Glutamatergic neuron (in vitro differentiated cells): ENCODE measurements at places on chromosomes 11 and 22. TPM values are rescaled to one million over a fixed set of nuclear protein-coding genes. Genes with fewer than 3 reads are reported as not detected.

The C11orf86 gene
- total RNA-seq = not detected

DNA sequence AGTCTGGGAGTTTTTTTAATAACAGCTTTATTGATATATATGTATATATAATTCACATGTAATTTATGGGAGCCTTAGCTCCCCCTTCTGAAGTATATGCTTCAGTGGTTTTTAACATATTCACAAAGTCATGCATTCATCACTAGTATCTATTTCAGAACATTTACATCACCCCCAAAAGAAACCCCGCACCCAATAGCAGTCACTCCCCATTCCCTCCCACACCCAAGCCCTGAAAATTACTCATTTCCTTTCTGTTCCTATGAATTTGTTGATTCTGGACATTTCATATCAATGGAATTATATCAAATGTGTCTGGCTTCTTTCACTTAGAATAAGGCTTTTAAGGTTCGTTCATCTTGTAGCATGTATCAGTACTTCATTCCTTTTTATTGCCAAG lies 35.6 kb upstream of the SYT7 start:
- H3K4me1 ChIP-seq = peaks cover 18% of the 10 kb centered on the region
- H3K36me3 ChIP-seq = no peaks in the 10 kb centered on the region
- H3K27ac ChIP-seq = no peak overlapping the region

The CYP2D6 gene
- total RNA-seq = 15.9 TPM

The OR5F1 gene
- not detected for total RNA-seq

- peaks cover 4% of the 10 kb centered on the region for H3K27me3 ChIP-seq
- H3K27ac ChIP-seq = no peak overlapping the region
- no peak overlapping the region for H3K4me3 ChIP-seq
- DNase-seq = no peak
- H3K36me3 ChIP-seq = no peaks in the 10 kb centered on the region
Measured at GRCh38 chr11:34238533-34238932, 119.3 kb downstream of the ABTB2 start.

DNA sequence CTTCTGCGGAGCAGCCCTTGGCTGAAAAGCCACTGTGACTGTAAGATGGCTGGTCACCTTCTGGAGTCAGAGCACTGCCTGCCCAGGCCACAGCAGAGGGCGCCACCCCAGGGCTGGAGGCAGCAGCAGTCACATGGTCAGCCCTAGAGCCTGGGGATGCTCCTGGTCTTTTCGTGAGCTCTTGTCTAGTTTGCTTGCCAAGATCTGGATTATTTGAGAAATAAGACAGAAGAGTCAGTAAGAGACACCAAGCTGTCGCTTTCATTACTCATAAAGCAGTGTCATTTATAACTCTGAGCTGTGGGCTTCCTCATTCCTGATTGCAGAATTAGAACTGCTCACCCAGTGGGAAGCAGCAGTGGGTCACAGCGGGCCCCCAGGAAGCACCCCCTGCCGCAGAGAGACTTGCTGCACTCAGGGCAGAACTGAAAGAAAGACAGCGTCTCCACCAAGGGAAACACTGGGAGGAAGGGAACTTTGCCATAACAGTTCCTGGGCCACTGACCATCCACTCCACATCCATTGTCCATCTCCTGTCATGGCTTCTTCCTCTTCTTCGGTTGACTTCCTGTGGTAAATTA lies 56.7 kb downstream of the PPP6R2 start:
- peaks cover 6% of the 10 kb centered on the region for H3K4me1 ChIP-seq
- peak; percentile 80 for DNase-seq
- H3K27me3 ChIP-seq = peaks cover 6% of the 10 kb centered on the region
- peaks cover 4% of the 10 kb centered on the region for H3K36me3 ChIP-seq

- peaks cover 2% of the 10 kb centered on the region for H3K27me3 ChIP-seq
- peaks cover 5% of the 10 kb centered on the region for H3K4me1 ChIP-seq
Measured at GRCh38 chr11:86861810-86862209, 61.5 kb downstream of the PRSS23 start.

DNA sequence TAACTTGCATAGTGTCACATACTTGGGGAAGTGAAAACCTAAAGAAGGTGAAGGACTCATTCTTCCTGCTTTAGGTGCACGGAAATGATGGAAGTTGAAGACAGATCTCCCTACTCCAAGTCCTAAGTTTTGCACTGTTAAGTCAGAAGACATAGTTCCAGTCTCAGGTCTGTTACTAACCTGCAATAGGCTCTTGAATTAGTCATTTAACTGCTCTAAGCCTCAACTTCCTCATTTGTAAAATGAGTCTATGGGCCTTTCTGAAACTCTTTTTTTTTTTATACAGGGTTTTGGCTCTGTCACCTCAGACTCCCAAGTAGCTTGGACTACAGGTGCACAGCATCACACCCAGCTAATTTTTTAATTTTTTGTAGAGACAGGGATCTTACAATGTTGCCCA lies 30.8 kb upstream of the POU2AF1 start:
- DNase-seq = no peak
- H3K4me3 ChIP-seq = no peak overlapping the region
- H3K36me3 ChIP-seq = peaks cover 5% of the 10 kb centered on the region
- H3K4me1 ChIP-seq = no peaks in the 10 kb centered on the region
- no peak overlapping the region for H3K27ac ChIP-seq
- no peaks in the 10 kb centered on the region for H3K27me3 ChIP-seq

The P2RY6 gene
- total RNA-seq = not detected

DNA sequence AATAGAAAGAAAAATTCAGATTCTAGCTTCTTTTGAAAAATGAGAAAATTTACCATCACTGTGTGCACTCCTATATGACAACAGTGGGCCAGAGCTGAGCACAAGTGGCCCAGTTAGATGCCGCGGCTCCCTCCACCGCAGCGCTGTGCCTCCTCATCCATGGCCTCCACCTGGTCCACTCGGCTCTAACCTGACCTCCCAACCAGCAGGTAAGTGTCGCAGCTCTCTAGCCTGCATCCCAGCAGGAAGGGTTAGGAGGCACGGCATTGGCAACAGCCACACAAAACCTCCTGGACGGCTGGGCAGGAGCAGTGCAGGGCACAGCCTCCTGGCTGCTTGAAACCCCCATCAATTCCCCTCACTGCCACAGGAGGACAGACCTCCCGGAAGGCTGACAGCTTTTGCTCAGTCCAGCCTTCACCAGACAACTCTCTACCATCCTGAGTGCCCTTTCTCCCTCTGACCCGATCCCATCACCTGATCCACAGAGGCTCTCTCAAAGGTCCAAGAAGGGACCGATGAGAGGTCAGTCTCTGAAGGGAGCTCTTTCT lies 76.1 kb downstream of the RPL27A start:
- H3K27ac ChIP-seq = no peak overlapping the region
- no peaks in the 10 kb centered on the region for H3K27me3 ChIP-seq
- H3K4me3 ChIP-seq = no peak overlapping the region
- DNase-seq = no peak
- no peaks in the 10 kb centered on the region for H3K36me3 ChIP-seq
- H3K4me1 ChIP-seq = no peaks in the 10 kb centered on the region

DNA sequence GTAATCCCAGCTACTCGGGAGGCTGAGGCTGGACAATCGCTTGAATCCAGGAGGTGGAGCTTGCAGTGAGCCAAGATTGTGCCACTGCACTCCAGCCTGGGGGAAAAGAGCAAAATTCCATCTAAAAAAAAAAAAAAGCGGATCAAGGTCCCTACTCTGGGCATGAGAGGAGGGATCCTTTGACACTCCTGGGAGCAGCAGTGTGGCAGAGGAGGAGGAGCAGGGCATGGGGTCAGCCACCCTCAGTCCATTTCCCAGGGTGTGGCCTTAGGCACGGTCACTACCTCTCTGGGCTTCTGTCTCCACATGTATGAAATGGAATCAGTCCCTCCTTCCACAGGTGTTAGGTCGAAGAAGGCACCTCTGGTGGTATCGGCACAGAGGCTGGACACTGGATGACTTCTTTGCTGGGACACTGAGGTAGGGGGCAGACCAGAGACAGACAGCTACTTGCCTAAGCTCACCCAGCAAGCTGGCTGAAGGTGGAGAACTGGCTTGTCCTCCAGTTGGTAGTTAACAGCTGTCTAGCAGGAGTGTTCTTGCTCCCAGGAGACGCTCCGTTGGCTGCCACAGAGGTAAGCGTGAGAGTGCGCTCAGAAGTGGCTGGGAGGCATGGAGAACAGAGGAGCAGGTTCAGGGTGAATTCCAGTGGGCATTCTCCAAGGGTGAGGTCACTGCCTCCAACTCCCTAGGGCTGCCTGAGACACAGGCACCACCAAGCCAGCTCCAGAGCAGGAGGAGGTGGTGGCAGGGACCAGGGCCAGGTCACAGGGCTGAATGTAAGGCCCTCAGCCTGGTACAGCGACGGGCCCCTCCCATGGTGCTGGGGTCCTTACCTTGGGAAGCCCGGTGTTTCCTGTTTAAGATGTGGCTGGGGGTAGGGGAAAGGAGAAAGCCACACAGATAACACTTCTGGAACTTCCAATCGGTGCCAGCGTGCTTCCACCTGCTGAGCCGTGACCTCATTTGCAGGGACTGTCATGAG lies 19.5 kb downstream of the TXN2 start:
- H3K36me3 ChIP-seq = peaks cover 4% of the 10 kb centered on the region
- H3K27ac ChIP-seq = peak overlapping the region; percentile 52
- peaks cover 7% of the 10 kb centered on the region for H3K4me1 ChIP-seq
- peak overlapping the region; percentile 30 for H3K4me3 ChIP-seq
- H3K27me3 ChIP-seq = peaks cover 2% of the 10 kb centered on the region

DNA sequence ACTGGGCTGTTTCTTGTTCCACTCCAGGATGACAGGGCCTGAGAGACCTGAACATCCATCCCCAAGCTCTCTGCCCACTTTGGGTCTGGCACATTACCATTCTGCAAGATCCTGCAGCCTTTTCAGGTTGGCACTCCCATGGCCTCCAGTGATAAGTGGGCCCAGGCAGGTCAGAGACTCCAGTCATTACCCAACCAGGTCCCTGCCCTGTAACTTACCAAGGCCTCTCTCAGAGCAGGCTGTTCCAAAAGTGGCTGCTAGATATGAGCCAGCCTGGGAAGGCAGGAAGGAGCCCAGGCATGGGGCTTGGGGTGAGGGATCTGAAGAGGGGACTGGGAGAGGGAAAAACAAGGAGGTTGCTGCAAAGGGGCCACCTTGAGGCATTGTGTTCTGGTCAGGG lies 35.9 kb downstream of the KCNQ1OT1 start:
- no peak overlapping the region for H3K4me3 ChIP-seq
- peaks cover 20% of the 10 kb centered on the region for H3K27me3 ChIP-seq
- peaks cover 26% of the 10 kb centered on the region for H3K36me3 ChIP-seq
- H3K4me1 ChIP-seq = peaks cover 1% of the 10 kb centered on the region
- H3K27ac ChIP-seq = no peak overlapping the region

DNA sequence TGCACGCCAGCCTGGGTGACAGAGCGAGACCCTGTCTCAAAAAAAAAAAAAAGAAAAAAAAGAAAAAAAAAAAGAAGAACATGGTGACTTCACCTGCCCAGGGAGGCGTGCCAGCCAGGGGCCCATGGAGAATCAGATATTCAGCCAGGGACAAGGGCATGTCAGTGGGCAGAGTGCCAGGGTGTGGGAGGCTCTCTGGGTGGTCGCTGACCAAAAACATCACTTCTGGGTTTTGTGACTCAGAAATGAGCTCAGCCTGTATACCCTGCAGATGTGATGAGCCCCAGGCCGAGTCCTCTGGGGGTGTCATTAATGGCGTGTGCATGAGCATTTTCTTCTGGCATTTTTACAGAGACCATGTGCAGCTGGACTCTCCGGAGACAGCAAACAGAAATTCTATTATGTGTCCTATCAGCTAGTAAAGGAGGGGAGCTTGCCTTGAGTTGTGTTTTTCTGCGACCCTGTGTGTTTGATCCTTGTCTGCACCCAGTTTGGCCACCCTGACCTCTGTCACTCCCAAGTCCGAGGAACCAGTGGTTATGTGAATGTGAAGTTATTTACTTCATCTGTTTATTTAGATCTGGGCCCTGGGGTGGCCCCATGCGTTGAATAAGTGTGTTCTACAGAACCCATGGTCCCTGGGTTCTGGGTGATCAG lies 53.6 kb downstream of the BCR start:
- peaks cover 44% of the 10 kb centered on the region for H3K27me3 ChIP-seq
- peak overlapping the region; percentile 26 for H3K27ac ChIP-seq
- DNase-seq = no peak

- H3K4me1 ChIP-seq = peaks cover 2% of the 10 kb centered on the region
- H3K27me3 ChIP-seq = peaks cover 12% of the 10 kb centered on the region
- H3K4me3 ChIP-seq = peak overlapping the region; percentile 49
- DNase-seq = no peak
Measured at GRCh38 chr22:38468443-38469305, 778 bp downstream of the KDELR3 start.

The TEX54 gene
- 1.0 TPM for total RNA-seq

The UPB1 gene
- 0.37 TPM for total RNA-seq

GRCh38 chr11:96203567-96204365 lies 139.2 kb downstream of the MAML2 start:
- peaks cover 11% of the 10 kb centered on the region for H3K4me1 ChIP-seq
- no peaks in the 10 kb centered on the region for H3K27me3 ChIP-seq
- no peak for DNase-seq
- H3K27ac ChIP-seq = no peak overlapping the region
- no peak overlapping the region for H3K4me3 ChIP-seq
- no peaks in the 10 kb centered on the region for H3K36me3 ChIP-seq

The GAL gene
- total RNA-seq = 37.6 TPM
